ENCODE measurements at places on chromosomes 5 and 9.
A peak's percentile ranks its signal among the peaks of the same experiment; 100 is the strongest.

GRCh38 chr9:34612788-34613390 lies 992 bp upstream of the RPP25L start:
- DNase-seq = peak; percentile 90

DNA sequence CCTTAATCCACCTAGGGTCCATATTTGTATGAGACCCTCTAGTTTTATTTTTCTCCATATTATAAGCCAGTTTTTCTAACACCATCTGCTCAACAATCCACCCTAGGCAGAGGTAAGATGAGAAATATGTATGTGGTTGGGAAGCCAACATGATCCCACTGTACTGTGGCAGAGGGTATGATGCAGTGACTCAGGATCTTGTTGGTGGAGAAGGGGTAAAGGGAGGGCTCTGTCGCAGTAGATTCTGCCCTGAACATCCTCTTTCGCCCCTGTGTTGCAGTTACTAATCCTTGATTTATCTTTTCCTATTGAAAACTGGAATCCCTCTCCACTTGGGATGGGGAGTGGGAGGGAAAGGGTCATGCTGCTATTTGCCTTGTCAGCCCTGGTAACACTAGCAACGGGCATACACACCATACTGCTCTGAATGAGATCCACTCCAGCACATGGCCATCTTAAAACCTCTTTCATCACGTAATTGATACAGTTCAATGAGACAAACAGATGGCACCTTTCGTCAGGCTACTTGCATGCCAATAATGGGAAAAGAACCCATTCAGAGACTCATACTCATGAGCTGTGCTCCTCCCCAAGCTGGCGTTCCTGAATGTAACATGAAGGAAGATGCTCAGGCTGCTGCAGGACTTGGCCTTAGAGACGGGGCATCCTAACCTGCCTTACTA lies 63.0 kb downstream of the ADAMTS12 start:
- DNase-seq = no peak

DNA sequence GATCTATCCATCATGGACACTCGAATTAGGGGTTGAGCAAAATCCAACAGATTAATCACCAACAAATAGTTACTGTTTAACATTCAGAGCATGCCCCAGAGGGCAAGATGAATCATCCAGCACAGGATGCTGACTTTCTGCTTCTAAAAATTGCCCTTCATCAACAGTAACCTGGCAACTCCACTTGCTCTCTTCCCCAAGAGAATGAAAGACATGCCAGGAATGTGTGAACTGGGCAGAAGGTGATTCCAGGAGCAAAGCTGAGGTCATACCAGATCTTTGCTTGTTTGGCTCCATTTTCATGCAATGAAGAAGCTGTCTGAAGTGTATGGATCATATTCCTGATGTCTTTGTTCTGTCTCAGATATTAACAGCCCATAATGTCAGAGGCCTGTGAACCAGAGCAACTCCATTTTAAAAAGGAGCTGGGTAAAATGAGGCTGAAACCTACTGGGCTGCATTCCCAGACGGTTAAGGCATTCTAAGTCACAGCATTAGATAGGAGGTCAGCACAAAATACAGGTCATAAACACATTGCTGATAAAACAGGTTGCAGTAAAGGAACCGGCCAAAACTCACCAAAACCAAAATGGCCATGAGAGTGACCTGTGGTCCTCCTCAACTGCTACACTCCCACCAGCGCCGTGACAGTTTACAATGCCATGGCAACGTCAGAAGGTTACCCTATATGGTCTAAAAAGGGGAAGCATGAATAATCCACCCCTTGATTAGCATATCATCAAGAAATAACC lies 2.5 kb upstream of the ZNF367 start:
- DNase-seq = peak; percentile 88

DNA sequence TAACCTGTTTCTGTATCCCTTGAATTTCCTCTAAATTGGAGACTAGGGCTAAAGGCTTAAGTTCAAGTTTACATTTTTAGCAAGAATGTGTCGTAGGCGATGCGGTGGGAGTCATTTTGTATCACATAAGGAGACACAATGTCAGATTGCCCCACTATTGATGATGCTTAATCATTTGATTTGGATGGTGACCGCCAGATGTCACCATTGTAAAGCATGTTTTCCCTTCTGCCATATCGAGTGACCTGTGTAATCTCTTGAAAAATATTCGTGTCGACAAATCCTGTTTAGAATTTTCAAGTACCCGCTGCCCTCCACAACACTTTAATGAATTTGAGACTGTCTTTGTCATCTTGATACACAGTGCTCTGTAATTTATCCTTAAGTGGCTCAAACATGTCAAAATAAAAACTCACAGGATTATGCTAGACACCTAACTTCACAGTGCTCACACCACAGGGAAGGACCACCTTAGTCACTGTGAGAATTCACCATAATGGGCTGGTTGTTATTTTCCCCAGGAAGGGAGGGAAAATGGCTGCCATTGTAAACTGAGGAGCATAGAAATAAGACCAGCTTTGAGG lies 34.5 kb upstream of the SLC46A2 start:
- DNase-seq = peak; percentile 13

GRCh38 chr5:132733499-132734148 lies 3.7 kb downstream of the KIF3A start:
- DNase-seq = no peak

GRCh38 chr5:100574716-100575115 lies 39.5 kb downstream of the FAM174A start:
- no peak for DNase-seq

- DNase-seq = no peak
Observed at GRCh38 chr9:73042155-73042554, 89.3 kb upstream of the ALDH1A1 start.

GRCh38 chr9:137973829-137974416 lies 96.3 kb downstream of the CACNA1B start:
- DNase-seq = no peak

- no peak for DNase-seq
Observed at GRCh38 chr5:156682971-156683370, 167.1 kb upstream of the PPP1R2B start.

DNA sequence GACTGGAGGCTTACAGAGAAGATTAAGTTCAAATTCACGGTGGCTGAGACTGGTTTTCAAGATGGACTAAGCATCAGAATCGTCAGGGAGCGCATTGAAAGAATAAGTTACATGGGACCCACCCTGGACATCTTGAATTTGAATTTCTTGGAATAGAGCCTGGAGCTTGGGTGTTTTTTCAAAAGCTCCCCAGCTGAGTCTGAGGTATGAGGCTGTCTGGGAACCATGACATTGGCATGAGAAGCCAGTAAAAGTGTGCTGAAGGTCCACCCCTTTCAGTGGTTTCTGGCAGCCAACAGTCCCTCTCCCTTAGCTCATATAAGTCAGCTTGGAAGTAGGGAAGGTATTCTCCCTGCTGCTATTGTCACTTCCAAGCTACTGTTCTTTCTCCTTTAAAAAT lies 97.8 kb downstream of the MAST4 start:
- DNase-seq = no peak

DNA sequence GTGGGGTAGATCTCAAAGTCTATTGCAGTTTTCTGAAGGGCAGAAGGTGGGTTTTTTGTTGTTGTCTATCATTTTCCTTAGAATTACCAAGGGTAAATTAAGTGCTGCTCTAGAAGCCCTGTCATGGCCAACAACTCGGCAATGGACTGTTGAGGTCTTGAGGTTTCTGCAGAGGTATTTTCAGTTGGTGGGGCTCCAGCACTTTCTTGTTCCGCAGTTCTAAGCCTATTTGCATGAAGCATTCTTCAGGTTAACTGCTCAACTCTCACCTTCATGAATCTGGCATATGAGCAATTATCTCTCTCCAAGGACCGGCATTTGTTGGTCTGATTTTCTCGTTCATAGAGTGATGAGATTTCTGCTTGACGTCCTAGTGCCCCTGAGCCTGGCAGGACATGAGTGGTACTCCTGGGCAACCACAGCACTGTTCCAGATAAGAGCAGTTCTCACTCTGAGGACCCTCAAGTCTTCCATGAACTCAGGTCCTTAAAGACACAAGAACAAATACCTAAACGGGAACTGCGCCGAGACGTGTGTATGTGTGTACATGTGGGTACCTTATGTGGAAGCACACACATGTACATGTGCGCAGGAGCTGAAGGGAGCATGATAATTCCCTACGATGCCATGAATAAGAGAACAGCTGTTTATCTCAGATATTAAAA lies 544.5 kb downstream of the CSNK1G3 start:
- DNase-seq = no peak

- peak; percentile 9 for DNase-seq
Observed at GRCh38 chr9:122498883-122499288, 11.7 kb upstream of the OR1J2 start.

GRCh38 chr5:176884571-176884890 lies 14.6 kb downstream of the HK3 start:
- no peak for DNase-seq

DNA sequence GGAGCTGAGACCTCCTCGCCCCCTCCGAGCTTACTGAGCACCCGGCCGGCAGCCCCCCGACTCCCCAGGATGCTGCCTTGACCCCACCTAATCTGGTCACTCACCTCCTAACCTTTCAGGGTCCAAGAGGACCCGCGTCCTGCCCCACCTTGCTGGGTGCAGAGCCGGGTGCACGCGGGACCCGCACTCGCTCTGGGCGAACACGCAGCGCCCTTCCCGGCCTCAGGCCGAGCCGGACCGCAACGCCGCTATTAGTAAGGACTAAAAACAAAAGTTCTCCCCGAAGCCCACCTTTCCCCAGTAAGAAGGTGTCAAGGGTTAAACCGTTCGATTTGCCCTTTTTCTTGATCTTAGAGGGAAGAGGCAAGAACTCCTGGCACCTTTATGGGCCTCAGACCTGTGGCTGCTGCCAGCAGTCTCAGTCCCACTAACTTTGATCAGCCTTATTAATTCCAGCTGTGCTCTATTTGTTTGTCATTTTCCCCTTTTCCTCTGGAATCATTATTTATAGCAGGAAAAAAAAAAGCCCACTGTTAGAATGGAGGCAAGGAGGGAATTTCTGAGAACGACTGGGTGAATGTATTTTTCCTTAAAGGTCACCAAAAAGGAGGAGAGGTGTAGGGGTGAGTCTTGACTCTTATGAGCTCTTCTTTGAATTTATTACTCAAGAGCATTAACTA lies 10.5 kb downstream of the IRX2 start:
- DNase-seq = no peak

- no peak for DNase-seq
Observed at GRCh38 chr9:107945961-107946360, 456.4 kb upstream of the KLF4 start.

DNA sequence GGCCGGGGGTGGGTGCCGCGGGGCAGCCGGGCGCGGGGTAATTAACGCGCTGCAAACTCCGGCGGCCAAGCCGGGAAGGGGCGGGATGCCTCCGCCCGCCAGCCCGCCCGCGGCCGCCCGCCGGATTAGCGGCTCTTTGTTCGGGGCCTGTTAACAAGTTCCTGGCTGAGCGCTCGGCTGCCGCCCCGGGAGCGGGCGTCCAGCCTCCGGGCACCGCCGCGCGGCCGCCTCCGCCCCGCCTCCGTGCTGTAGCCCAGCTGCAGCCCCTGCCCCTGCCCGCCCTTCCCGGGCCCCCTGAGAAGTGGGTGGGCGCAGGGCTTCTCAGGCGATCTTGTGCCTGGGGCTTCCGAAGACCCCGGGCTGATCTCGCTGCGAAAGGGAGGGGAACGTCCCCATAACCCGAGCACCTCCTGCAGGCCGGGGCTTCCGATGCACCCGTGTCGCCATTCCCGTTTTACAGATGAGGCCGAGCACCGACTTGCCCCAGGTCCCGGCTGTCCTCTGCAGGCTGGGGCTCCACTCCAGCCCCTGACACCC lies 7.5 kb downstream of the UNC5A start:
- DNase-seq = no peak

- DNase-seq = no peak
Observed at GRCh38 chr5:23072179-23072578, 219.0 kb upstream of the CDH12 start.

GRCh38 chr5:117084067-117084466 lies 509.4 kb upstream of the SEMA6A start:
- DNase-seq = no peak

DNA sequence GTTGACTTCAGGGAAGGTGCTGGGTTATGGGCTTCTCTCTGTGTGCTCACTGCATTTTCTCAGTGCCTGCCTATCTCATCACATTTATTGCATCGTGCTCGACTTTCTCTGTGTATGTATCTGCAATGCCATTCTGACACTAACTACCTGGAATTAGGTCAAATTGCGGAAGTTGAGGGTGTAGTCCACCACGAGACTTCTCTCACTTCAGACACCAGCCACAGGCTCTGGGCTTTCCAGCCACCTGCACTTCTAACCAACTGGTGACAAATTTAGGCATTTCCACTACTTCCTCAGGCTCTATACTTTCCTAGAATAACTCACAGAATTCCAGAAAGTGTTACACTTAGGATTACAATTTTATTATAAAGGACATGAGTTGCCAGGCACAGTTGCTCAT lies 188.6 kb upstream of the ZNF608 start:
- DNase-seq = no peak

DNA sequence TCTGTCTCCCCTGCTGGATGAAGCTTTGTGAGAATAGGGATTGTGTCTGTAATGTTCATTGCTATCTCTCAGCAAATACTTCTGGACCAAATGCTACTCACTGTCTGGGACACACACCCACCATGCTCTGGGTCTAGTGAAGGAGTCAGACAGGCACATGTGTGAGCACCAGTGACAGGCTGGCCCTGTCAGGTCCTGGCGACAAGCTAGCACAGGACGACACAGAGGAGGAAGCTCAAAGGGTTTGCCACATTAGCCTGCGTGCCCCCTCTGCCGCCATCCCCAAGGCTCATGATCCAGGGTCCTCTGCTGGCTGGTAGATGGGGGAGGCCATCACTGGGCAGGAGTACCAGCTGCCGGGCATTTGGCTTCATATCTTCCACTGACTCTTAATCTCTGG lies 23.3 kb downstream of the LRSAM1 start:
- no peak for DNase-seq

DNA sequence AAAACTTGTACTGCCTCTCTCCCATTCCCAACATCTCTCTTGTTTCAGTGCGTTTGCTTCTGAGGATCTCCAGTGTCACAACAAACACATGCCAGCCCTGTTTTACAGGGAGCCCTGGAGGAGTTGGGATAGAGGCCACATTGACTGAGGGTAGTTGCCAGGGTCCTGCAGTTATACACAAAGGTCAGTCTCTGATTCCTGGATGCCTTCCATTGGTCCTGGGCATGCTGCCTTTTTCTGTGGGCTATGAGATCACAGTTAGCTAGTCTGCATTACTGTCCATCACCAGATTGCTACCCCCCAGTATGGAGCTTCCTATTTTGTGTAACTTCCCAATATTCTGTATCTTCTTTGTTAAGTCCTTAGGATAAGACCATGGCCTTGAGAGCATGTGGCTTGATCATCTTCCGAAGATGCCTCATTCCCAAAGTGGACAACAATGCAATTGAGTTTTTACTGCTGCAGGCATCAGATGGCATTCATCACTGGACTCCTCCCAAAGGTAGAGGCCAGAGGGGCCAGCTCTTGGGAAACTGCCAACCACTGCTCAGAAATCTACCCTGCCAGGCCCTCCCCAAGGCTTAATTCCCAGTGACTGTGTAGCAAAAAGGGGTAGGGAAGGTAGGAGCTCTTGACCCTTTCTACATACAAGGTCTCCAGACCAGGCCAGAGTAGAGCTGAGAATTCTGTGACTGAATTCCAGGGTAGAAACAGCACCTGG lies 9.5 kb downstream of the NUDT2 start:
- DNase-seq = peak; percentile 86
